ENCODE measurements at places on chromosomes 12 and 14. TPM values are rescaled to one million over a fixed set of nuclear protein-coding genes. Genes with fewer than 3 reads are reported as not detected.

DNA sequence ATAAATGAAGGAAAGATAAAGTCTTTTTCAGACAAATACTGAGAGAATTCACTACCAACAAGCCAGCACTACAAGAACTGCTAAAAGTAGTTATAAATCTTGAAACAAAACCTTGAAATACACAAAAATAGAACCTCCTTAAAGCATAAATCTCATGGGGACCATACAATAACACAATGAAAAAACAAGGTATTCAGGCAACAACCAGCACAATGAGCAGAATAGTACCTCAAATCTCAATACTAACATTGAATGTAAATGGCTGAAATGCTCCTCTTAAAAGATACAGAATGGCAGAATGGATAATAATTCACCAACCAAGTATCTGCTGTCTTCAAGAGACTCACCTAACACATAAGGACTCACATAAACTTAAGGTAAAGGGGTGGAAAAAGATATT lies 7.7 kb upstream of the IQSEC3 start:
- DNase-seq: no peak
- peaks cover 8% of the 10 kb centered on the region for H3K36me3 ChIP-seq
- H3K27me3 ChIP-seq: peaks cover 63% of the 10 kb centered on the region
- H3K4me1 ChIP-seq: no peaks in the 10 kb centered on the region

DNA sequence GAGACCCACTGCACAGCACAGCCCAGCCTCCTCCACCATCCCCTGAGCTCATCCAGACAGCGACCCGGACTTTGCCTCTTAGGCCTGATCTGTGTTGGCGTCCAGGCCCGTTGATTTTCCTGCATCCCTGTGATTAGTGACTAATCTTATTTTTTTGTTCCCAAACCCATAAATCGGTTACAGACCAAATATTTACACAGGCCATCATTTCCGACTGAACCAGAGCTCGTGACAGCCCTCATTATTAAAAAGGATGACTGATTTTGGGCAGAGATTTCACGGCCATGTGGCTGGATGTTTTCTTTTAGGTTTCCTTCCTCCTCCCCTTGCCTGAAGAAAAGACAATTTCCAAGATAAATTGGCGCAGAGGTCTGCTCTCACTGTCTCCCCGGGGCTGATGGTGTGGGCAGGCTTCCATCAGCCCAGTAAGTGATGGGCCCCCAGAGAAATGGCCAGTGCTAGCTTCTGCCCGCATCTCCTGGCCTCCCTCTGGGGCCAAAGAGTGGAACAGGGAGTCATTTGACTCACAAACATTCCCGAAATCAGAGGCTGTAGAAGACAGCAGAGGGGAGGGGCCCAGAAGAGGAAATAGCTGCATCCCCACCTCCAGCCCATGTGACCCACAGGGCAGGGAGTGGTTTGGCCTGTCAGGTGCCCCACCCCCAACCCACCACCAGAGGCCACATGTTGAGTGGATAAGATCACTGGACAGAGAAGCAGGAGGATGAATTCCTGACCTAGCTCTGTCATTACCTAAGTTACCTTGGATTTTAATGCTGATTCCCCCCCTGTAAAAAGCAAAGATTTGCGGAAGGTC lies 283.5 kb downstream of the KSR2 start:
- DNase-seq: no peak
- peaks cover 2% of the 10 kb centered on the region for H3K27me3 ChIP-seq
- no peaks in the 10 kb centered on the region for H3K4me1 ChIP-seq
- H3K36me3 ChIP-seq: no peaks in the 10 kb centered on the region
- no peak overlapping the region for H3K4me3 ChIP-seq

SYNDIG1L gene
- total RNA-seq: not detected

DNA sequence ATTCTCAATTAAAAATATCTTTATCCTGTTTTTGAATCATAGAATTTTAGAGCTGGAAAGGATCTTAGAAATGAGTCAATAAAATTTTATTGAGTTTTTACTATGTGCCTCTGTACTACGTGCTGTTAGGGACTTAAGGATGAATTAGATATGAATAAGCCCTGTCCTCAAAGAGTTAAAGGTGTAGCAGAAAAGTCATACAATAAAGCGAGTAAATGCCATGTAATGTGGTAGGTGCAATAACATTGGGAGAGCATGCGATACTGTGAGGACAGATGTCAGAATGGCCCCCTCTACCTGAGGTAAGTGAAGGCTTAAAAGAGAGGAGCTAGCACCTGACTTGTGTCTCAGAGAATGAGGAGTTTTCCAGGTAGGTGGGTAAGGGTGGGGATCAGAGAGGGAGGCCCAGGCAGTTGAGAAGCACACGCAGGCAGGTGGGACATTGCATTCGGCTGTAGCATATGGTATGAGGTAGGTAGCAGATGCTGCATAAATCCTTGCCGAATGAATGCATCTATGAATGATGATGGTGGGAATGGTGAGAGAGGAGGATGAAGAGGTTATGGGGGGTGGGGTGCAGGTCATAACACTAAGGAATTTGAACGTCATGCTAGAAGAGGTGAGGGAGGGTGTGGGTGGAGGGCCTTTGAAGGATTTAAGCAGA lies 35.4 kb upstream of the ATP23 start:
- peaks cover 5% of the 10 kb centered on the region for H3K4me1 ChIP-seq
- peaks cover 14% of the 10 kb centered on the region for H3K27me3 ChIP-seq
- no peaks in the 10 kb centered on the region for H3K36me3 ChIP-seq

GRCh38 chr14:96461950-96462798 lies 40.0 kb upstream of the PAPOLA start:
- no peak for DNase-seq
- peaks cover 3% of the 10 kb centered on the region for H3K4me1 ChIP-seq
- H3K4me3 ChIP-seq: no peak overlapping the region
- no peaks in the 10 kb centered on the region for H3K36me3 ChIP-seq
- H3K27me3 ChIP-seq: peaks cover 4% of the 10 kb centered on the region
- no peak overlapping the region for H3K27ac ChIP-seq

Measured in activated CD4-positive, alpha-beta memory T cell treated with anti-CD3 and anti-CD28 coated beads for 36 hours (primary cell).